ENCODE measurements at places on chromosomes 3 and 15.

DNA sequence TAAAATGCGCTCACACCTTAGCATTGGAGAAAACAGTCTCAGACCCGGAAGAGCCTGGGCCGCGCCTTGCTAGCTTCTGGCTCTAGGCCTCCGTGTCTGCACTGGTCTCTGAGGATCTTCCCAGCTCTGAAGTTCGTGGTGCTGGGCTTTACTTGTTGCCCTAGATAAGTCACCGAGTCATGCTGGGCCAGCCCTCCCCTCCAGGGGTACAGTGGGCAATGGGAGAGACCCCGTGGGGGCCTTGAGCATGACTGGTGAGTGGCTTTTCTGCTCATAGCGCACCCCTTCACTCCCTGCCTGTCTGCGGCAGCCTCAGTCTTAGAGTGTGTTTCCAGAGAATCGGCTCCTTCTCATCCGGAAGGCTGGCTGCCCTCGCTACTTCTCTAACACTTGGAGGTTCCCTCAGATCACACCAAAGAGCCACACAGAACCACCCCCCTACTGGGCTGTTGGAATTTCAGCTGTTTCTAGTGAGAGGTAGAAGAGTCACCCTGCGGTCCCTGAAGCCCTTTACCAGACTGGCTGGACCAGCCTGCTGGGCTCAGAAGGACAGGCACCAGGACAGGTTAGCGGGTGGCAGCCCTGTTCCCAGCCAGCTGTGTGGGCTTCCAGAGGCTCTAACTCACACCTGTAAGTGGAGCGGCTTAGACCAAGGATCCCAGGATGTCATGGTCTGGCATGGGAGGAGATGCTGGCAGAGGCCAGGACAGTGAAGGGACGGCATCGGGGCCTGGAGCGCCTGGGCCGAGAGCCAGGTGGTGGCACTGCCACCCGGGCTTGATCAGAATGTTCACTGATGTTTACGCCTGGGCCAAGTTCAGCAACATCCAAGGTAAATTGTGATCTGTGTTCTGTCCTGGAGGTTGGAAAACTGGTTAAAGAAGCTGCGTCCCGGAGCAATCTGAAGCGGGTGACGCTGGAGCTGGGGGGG lies 17.9 kb downstream of the ALDH1A3 start:
- DNase-seq, result no peak

DNA sequence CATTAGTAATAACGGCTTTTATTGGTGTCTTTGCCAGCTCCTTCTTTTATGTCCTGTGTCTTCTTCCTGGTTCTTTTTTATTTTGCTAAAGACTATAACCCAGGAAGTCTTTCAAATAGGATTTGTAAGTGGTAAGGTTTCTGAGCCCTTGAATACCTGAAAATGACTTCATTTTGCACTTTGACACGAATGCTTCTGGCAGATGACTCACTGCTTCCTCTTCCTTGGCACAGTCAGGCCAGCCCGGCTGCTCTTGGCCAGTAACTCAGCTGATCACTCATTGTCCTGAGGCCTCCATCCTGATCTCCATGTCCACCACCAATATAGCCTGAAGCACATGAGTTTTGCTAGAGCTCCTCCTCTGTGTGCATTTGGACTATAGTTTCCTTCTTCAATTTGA lies 48.7 kb upstream of the NR2E3 start:
- peak; percentile 71 for DNase-seq

- DNase-seq, result peak; percentile 56
These were observed 157.9 kb downstream of the MEX3B start for GRCh38 chr15:81887912-81888311.

- no peak for DNase-seq
These were observed 11.2 kb downstream of the TMC3 start for GRCh38 chr15:81362790-81363189.
